ENCODE measurements at places on chromosomes 3 and 15.

- DNase-seq: peak; percentile 63
These were observed 122.0 kb upstream of the MELTF start for GRCh38 chr3:197151580-197151979.

GRCh38 chr3:114671741-114672510, 378.1 kb downstream of the TIGIT start:
- DNase-seq: no peak

GRCh38 chr3:15324379-15324808, 8.0 kb downstream of the SH3BP5 start:
- no peak for DNase-seq

- peak; percentile 47 for DNase-seq
These were observed 150.7 kb upstream of the MEF2A start for GRCh38 chr15:99414755-99415731.

DNA sequence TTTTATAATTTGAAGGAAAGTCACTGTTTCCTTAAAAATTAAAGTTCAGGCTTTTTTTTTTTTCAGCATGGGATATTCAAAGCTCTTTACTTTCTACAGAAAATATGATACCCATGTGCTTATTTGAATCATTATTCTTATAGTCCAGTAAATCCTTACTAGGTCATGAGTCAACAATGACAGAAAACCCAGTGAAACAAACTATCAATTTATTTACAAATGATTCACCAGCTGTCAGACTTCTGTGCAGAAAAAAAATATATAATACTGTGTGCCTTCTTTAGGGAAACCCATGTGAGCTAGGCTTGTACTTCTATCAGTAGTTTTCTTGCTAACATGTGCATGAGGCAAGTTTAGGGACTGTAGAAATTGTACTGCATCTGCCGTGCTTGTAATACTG, 1.2 kb downstream of the ACP3 start:
- no peak for DNase-seq

DNA sequence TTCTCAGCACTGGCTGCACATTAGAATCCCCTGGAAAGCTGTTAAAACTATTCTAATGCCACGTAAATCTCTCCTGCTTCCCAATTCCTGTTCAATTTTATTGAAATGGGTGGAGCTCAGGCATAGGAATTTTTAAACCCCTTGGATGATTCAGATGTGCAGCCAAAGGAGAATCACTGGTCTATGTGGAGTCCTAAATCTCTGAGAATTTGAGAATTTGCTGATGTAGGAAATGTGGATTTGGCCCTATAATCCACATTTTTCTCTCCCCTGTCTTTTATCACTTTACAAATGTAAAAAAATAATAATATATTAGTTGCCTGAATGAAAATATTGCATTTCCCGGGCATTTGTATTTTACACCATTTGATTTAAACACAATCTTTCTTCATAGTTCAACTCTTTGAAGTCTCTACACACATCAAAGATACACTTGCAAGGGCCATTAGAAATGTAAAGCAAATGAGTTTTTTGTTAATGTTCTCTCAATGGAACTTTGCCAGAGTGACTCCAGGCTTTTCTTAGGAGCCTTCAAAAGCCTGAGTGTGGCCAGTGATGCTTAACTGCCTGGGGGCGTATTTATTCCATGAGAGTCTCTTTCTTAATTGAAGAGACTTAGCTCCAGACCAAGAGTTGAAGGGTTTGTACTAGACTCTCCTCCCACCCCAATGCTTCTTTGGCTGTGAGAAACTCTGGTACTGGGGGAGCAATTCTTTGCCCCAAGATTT, 48.8 kb upstream of the PTX3 start:
- no peak for DNase-seq

GRCh38 chr3:77837456-77838025, 797.6 kb downstream of the ROBO2 start:
- DNase-seq: no peak

DNA sequence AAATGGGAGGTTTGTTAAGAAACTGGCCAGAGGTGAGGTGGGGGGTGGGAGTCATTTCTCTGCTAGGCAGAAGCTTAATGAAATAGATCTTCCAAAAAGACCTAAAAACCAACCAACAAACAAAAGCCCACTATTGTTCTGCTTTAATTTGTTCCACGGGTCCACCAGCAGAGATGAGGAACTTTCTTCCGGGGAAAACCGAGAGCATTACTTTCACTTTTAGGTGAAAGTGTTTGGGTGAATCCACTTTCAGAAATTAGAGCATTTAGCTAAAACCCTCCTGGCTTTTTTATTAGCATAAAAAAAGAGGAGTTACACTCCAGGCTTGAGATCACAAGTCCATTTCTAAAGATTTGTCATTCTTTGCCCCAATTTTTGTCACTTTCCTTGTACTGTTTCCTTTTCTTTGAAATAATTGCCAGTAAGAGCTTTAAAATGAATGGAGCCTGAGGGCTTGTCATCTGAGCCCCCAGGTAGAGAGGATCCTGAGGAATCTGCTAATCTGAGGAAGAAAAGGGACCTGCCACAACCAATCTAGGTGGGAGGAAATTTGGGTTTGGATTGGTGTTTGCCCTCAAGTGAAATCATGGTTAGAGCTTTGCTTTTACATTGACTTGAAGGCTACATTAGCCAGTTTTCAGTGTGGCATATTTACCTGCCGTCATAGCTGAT, 667.6 kb downstream of the NAALADL2 start:
- DNase-seq: no peak

- DNase-seq: no peak
These were observed 26.2 kb downstream of the PIK3CA start for GRCh38 chr3:179174316-179174715.

DNA sequence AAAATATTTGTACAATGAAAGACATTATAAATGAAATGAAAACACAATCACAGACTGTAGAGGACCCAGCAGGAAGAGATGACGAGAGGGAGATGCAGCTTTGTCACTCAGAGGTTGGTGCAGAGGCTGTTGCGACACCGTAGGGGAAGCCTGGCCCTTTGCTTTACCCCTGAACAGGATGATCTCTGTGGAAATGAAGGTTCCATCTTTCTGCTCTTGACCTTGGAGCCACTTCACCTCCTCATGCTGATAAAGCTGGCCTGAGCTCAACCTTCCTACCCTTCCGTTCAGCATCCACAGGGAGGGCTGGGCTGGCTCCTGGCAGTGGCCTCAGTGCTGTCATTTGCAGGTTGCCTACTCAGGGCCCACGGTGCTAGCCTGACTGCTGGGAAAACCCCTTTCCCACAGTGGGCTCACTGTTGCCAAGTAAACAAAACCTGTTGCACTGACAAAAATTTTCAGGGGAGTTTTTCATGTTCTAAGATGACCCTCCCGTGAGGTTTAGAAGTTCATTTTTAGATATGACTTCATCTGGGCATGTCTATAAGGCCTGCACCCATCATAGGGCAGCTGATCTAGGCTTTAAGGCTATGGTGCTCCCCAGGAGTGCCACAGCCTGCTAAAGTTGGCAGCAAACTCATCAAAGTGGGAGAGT, 3.0 kb upstream of the CD80 start:
- DNase-seq: no peak

DNA sequence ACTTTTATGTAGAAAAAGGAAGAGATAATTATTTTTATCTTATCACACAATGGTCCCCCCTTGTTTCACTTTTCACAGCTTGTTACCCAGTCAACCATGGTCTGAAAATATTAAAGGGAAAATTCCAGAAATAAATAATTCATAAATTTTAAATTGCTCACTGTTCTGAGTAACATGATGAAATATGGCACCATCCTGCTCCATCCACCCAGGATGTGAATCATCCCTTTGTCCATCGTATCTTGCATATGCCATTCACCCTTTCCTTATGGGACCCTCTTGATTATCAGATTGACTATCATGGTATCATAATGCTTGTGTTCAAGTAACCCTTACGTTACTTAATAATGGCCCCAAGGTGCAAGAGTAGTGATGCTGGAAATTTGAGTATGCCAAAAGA, 43.7 kb downstream of the ANKRD28 start:
- no peak for DNase-seq

DNA sequence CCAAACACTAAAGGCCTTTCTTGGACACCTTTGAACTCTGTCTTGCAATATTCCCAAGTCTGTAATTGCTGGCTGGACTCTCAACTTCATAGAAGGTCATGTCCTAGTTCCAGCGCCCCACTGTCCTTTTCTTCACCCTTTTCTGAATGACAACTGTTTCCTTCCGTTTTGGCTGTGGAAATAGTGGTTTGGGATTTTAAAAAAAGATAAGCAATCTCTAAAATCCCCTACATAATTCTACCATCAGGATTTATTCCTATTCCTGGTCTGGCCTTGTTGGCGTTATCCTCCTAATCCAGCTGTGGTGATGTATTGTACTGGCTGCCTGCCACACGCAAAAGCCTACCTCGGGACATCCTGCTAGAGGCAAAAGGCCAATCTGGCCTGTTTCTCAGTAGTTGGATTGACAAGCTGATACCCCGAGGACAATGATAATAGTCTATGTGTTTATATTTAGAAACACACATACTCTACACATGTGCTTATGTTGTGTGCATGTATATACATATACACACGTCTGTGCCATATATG, 440.3 kb upstream of the DPH6 start:
- DNase-seq: no peak

DNA sequence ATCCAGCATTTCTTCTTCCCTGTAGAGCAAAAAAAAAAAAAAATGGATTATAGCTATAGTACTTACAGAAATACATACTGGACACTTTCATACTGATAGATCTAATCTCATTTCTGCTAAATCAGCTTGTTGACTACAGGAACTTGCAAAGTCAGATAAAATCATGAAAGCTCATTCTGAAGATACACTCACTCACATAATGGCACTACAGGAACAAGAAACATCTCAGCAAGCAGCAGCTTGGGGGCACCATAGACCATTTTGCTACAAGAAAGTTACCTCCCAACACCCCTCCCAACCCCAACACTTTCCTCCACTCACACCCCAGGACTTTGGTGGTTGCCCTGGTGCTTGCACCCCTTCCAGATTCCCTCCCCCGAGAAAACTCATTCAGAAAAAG, 4.6 kb downstream of the MYH15 start:
- no peak for DNase-seq

DNA sequence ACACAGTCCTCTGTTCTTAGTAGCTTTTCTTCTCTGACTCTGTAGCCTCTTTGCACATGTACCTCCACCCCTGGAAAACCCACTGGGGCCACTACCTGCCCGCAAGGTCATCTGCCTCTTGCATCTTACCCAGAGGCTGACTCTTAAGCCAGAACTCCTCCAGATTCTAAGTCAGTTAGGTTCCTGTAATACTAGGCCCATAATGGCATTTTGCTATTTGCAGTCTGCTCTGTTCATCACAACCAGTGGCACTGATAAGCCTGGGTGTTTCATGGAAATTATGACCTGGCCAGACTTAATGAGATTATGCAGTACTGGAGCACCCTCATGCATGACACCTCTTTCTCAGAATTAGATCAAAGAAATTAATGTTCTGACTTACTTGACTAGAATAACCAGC, 31.7 kb upstream of the ATG7 start:
- DNase-seq: no peak

DNA sequence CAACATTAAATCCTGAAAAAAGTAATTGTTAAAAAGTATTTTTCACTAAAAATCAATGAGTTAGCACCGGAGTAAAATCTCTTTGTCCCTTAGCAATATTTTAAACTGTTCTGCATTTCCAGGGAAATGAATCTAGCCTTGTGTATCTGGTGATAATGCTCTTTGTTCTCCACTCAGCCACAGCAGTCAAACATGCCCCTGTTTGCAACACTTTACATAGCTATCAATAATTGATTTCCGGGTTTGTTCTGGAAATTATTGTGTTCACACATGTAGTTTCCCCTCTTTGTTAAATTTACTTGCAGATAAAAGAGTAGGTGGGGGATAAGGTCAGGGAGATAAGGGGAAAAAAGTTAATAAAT, 3.6 kb upstream of the A4GNT start:
- DNase-seq: no peak

DNA sequence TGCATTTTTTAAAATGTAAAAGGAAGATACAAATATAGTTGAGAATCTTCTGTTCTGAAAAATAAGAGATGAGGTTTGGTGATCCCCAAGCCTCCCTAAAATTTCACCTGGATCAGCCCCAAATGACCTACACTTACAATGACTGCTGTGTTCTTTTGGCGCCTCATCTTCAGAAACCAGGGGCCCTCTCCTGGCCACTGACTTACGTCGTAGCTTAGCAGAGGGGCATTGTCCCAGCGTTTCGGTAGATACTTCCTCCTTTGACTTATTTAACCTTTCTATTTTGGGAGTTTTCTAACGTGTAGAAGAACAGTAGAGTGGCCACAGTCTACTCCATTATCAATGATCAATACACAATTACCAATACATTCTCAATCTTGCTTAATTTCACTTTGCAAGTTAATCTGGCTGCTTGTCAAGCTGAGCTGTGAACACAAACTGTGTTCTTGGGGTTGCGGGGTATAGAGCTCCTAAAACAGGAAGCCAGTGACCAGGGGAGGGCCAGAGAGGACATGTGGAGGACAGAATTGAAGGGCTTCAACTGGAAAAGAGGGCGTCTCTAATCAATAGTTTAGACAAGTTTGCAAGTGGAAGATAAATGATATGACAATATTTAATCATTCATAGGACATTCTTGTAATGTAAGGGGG, 419.5 kb downstream of the LPP start:
- DNase-seq: no peak

GRCh38 chr15:72230197-72231065, 559 bp downstream of the PKM start:
- DNase-seq: peak; percentile 90

GRCh38 chr3:100775669-100776068, 66.4 kb downstream of the TFG start:
- DNase-seq: no peak

DNA sequence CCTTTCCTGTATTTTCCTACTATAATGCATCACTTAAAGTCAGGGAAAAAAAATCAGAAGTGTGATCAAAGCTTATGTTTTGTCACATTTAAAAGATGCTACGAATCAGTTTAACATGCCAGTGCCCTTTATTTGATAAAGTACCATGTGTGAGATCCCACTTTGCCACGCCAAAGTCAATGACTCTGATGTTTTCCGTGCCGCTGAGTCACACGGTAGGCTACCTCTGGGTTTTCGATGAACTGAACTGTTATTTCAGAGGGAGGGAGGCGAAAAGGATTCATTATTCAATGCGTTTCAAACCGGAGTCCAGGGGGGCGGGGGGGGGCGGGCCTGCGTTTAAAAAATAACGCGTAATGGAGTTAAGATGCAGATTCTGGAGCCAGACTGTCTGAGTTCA, 203.0 kb downstream of the ABHD5 start:
- DNase-seq: no peak

GRCh38 chr3:183576487-183577107, 21.1 kb upstream of the KLHL6 start:
- no peak for DNase-seq

- no peak for DNase-seq
These were observed 218.2 kb downstream of the SHOX2 start for GRCh38 chr3:157888040-157888439.

All from right atrium auricular region (tissue), 2 donors.